Stimulated activated CD8-positive, alpha-beta memory T cell treated with anti-CD3 and anti-CD28 coated beads, Interleukin-2, amount 100 ng/mL, for 48 hours (primary cell): ENCODE measurements at places on chromosomes 4 and X.

- no peak for DNase-seq
Measured at GRCh38 chrX:97387004-97387403, 503.3 kb downstream of the RPA4 start.

- DNase-seq: no peak
Measured at GRCh38 chr4:79395841-79396240, 12.2 kb downstream of the GK2 start.

GRCh38 chr4:128454881-128455280 is 167.3 kb upstream of the PGRMC2 start:
- DNase-seq: no peak

DNA sequence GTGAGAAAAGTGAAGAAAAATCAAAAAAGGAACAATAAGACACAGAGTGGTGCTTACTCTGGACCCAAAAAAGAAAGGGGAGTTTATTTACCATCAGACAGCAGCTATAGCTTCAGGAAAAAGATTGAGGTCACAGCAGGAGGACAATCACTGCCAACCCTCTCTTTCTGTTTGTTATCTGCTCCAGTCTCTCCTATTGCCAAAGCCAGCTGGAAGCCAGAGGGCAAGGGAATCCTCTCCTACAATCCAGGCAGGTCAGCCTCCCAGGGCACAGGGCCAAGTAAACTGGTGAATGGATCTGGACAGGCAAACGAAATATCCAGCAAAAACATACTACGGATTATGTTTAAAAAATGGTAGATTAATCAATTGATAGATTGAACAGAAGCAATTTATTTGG is 306.9 kb upstream of the SLIT2 start:
- DNase-seq: no peak

GRCh38 chr4:47468706-47469365 is 5.3 kb upstream of the COMMD8 start:
- DNase-seq: no peak

GRCh38 chr4:116878280-116878679 is 207.1 kb downstream of the TRAM1L1 start:
- no peak for DNase-seq

DNA sequence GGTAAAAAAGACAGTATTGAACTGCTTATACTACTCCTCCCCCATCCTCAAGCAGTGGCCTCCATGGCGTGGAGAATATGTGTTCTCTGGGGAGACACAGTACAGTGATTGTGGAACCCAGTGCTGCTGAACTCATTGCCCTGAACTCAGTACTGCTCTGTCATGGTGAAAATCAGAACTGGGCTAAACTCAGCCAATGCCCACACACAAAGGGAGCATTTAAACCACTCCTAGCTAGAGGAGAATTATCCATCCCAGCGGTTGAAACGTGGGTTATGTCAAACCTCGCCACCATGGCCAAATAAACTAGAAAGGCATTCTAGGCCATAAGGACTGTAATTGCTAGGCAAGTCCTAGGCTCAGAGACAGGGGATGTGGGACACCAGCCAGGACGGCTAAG is 131.8 kb downstream of the SPOCK3 start:
- DNase-seq: no peak

- no peak for DNase-seq
Measured at GRCh38 chr4:184419976-184420375, 54.4 kb downstream of the IRF2 start.

DNA sequence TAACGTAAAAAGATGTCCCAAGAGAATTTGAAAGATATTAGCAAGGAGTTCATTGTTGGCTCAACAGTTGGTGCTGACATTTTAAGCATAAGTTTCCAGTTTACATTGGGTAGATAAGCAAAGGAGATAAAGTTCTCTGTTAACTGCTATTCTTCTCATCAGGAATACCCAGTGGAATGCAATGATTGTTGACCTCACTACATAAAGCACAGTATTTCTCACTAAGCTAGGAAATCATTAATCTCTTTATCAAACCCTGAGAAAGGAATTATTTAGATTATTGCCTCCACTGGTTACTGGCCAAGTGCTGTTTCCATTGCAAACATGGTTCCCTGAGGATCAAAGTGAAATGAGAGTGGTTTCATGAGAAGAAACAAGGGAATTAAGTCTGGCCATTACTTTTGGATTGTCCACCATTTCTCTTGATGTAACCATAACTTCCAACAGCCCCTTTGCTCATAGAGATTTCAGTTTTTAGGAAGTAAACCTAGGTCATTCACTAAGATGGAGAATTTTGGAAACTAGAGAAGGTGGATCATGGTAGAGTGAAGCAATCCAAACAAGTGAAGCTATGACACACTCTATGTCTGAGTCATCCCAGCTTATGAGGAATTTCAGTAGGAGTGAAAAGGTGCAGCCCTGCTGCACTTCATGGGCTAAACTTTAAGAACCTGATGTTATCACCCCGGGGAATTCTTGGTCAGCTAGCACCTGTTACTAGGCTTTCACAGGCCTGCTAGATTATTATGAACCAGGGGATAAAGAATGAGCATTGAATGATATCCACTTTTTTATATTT is 163.4 kb downstream of the AREG start:
- DNase-seq: no peak

DNA sequence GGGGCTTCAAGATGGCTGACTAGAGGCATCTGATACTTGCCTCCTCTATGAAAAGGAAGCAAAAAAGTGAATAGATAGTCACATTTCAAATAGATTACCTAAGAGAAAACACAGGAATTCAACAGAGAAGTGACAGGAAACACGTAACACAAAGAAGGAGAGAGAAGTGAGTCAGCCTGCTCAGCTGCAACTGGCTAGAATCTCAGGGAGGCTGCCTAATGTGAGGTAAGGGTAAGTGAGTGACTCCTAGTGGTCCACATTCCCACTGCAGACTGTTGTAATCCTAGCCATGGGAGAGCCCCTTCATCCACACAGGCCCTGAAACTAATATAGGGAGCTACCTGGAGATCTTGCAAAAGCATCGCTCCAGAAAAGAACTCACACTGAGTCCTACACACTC is 179.2 kb downstream of the SLC7A11 start:
- DNase-seq: no peak
